ENCODE measurements at places on chromosomes 11 and 22.

DNA sequence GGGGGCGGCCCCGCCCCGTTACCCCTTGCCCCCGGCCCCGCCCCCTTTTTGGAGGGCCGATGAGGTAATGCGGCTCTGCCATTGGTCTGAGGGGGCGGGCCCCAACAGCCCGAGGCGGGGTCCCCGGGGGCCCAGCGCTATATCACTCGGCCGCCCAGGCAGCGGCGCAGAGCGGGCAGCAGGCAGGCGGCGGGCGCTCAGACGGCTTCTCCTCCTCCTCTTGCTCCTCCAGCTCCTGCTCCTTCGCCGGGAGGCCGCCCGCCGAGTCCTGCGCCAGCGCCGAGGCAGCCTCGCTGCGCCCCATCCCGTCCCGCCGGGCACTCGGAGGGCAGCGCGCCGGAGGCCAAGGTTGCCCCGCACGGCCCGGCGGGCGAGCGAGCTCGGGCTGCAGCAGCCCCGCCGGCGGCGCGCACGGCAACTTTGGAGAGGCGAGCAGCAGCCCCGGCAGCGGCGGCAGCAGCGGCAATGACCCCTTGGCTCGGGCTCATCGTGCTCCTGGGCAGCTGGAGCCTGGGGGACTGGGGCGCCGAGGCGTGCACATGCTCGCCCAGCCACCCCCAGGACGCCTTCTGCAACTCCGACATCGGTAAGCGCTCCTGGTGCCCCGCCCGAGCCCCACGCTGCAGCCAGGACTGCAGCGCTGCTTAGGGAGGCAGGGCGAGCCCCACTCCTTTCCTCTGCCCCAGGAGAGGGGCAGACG lies at the start of gene TIMP3:
TIMP3 (plus strand) TSS at position 169 of the 700 bp plus-strand sequence; CDS start at position 466, 297 bp downstream.
- DNase-seq: no peak

DNA sequence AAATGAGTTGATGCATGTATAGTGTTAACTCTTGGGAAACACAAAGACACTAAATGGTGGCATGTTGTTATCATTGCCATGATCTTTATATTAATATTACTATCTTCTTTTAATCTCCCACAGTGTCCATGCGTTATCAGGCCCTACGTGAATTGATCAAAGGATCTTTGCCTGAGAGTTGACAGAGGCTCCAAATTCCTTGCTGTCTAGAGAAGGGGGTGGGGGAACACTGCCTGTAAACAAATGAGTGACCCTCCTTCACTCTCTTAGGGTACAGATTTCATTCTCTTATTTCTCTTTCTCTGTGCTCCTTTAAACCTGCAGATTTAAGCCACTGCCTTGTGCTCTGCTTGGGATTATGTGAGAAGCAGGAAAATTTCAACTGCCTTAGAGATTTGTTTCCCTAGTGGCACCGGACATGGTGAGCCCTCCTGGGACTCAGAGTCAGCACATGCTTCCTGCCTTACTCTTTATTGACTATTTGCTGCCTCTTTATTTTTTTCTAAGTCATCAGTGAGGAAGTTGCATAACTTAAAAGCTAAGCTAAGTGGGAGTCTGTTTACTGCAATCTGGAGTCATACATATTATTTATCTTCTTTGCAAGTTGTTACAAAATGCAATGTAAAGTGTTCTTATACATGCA lies 122.9 kb downstream of the MAML2 start:
- no peak for DNase-seq

- no peak for DNase-seq
Observed at GRCh38 chr11:2574553-2575535, 125.0 kb downstream of the KCNQ1OT1 start.

GRCh38 chr11:70799386-70799785 lies 401.1 kb downstream of the CTTN start:
- no peak for DNase-seq

DNA sequence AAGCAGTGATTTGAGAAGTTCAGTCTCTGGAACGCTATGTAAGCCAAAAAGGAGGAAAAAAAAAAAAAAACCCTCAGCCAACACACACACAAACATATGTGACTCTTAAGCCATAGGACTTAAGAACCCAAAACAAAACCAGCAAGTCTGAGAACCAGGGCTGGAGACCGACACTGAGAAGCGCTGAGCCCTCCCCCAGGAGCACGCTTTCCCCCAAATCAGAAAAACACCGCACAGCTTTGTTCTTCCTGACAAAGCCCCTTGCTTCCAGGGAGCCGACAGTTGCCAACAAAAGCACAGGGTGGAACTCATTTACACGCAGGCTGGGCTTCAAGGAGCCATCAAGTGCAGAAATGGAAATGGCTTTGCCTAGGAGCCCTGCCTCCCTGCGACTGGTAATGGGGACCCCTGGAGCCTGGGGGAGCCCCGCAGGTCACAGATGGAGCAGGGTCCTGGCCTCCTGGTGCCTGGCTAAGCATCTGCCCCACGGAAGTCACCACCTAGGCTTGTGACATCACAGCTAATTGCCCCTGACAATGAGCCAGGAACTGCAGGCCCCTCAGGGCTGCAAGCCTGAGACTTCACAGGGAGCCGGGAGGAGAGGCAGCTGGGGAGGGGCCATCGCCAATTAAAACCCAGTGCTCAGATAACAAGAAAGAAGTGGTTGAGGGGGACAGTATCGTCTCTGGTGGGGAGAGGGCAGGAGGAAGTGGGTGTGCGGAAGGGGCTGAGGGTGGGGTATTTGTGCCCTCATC lies 66.9 kb downstream of the NFAM1 start:
- DNase-seq: no peak

GRCh38 chr11:123474994-123475393 lies 44.9 kb downstream of the GRAMD1B start:
- no peak for DNase-seq

DNA sequence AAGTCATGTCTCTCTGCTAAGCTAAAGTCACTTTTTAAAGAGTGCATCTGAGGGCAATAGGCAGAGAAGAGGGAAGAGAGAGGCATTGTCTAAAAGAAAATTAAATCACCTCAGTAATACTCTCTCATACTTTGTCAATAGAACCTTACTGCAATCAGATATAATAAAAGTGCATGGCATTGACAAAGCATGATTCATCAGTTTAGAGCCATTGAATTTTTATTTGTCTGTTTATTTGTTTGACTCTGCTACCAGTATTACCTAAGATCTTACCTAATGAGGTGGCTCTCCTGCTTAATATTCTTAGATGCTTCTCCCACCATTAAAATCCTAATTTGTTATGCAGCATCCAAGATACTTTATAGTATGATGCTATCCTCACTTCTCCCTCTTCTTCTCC lies 209.0 kb downstream of the PGR start:
- DNase-seq: no peak

GRCh38 chr11:80698637-80699036 lies 1257.8 kb upstream of the TENM4 start:
- DNase-seq: no peak

GRCh38 chr22:36009085-36009484 lies 19.5 kb downstream of the RBFOX2 start:
- DNase-seq: no peak

DNA sequence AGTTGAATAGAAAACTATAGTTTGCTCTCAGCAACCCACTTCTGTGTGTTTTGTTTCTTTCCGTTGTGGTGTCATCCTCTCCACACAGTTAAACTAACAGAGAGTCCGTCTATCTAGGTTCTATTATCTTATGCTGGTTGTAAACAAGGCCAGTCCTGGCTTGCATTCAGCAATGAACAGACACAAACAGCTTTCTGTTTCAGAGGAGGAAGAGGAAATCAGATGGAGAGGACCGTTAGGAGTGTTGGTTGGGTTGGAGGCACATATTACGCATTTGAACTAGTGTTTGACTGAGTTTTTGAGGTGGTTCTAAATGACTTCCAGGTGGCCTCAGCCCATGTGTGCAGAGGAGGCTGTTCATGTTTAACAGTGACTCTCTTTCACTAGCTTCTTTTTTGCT lies 129.5 kb upstream of the SORL1-AS1 start:
- DNase-seq: no peak

GRCh38 chr11:102572554-102573220 lies 42.1 kb upstream of the MMP7 start:
- no peak for DNase-seq

- DNase-seq: no peak
Observed at GRCh38 chr11:14270690-14271542, 88.1 kb downstream of the RRAS2 start.

DNA sequence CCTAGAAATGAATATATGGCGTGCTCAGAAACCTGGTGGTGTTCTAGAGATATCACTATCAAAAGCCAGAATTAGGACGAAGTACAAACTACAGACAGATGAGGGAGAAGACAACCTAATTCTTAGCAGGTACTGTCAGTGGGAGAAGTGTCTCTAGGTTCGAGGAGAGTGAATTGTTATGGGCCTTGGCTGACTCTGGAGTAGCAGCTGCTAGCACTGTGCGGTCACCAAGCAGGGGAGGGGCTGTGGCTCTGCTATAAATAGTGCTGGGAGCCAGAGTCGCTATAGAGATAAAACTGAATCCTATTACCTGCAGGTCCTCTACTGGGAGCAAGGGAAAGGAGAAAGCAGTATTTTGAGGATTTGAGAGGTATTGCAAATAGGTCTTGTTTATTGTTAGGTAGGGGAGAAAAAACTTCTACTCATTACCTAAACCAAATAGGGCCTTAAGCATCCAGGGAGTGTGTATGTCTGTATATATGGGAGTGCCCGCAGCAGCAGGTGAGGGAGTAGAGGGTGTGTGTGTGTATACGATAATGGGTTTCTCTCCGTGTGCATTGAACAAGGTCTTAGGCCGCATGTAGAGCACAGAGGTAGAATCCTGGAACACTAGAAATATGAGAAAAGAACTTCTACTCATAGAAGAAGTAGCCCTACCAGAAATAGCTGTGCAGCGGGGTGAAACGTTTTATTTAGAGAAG lies 2.2 kb downstream of the MADD start:
- no peak for DNase-seq

DNA sequence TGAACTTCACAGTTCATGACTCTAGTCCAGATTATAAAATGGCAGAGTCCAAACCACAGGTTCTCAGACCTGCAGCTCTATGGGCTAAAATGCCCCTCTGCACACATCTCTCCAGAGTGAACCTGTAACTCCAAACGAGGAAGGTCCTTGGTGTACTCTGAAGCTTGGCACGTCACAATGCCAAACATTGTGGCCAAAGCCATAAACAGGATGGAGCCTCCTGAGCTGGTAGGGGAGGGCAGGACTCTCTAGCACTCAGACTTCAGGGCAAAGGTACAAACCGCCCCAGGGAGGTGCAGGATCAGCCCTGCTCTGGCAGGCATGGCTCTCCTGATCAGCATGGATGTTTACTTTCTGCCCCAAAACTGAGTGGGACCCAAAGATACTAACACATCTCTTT lies 2.3 kb downstream of the SCUBE2 start:
- DNase-seq: no peak

DNA sequence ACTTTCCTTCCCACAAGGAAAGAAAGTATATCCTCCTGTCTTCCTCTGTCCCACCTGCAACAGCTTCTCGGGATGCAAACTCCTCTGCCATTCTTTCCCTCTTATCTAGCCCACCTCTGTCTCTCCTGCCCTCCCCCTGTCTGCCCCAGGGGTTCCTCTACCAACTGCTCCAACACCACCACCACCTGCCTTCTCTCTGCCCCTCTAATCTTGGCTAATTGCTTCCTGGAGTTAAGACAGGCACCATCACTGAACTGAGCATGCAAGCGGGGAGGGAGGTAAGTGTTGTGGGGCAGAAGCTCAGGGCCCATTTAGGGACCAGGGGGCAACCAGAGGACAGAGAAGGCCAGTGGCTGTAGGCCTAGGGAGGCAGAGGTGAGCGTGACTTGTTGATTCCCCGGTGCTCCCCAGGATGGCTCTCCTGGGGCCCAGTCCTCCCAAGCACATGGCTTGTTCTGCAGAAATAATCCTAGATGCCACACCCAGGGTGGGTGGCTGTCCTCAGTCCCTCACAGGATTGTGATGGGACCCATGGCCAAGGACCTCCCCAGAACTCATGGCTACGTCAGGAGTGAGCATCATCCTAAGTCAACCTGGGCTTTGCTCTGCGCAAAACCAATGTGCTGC lies 111.1 kb downstream of the TP53I11 start:
- DNase-seq: no peak

DNA sequence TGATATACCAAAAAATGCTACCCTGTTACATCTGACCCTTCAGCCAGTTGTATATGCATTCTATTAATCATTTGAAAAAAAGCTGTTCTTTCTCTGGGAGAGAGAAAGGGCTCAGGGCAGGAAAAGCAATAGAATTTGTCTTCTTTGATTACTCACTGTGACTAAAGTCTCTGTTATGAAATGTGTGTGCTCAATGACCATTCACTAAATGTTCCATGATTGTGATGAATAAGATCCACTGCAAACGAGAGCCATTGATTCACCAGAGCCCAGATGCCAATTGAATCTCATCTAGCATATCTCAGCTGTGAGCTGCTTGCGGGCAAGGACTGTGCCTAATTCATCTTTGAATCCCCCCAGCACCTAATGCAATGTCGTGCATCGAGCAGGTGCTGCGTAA lies 184.3 kb downstream of the OPCML start:
- DNase-seq: no peak

- DNase-seq: no peak
Observed at GRCh38 chr11:111397034-111397433, 18.0 kb upstream of the POU2AF1 start.

DNA sequence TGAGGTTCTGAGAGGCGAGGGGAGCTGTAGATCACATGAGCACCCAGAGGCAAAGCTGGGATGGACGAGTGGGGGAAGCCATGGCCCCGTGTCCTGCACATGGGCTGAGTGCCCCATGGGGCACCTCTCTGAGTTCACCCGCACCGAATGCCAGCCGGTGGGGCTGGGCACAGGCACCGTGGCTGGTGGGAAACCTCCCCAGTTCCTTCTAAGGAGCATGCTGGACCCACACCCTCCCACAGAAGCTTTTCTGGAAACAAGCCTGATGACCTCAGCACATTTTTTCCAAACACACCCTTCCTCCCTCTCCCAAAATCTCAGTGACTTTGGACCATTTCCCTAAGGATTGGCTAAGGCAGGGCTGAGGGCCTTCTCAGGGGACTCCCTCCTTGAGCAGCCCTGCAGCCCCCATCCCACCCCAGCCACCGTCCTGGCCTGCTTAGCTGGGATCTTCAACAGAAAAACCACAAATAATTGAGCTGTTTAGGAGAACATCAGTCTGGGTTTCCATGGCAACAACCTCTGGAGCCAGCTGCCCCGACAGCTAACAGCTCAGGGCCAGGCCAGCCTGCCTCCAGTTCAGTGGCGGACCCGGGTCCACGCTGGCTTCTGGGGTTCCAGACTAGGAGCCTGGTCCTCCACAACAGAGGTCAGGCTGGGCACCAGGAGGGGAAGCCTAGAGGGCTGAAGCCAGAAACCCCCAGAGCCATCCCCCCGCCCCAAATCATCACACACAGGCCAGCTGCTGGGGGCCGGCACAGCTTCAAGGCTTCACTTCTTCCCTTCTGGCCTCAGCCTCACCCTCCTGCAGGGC lies 18.1 kb upstream of the LINC01488 start:
- no peak for DNase-seq

All from stimulated activated CD4-positive, alpha-beta T cell treated with anti-CD3 and anti-CD28 coated beads, Interleukin-4, amount 100 ng/mL, for 48 hours (primary cell).